SK-N-SH treated with all-trans-retinoic acid at 6 μM for 48 hours (cell line): ENCODE measurements at places on chromosomes 4 and X.

GRCh38 chrX:150303386-150304097 lies 59.6 kb upstream of the MAMLD1 start:
- ATAC-seq: no peak

- peak; percentile 85 for ATAC-seq
Observed at GRCh38 chr4:8537041-8537461, 43.1 kb upstream of the GPR78 start.

GRCh38 chrX:142663330-142664095 lies 362.2 kb upstream of the SPANXN4 start:
- ATAC-seq: no peak

DNA sequence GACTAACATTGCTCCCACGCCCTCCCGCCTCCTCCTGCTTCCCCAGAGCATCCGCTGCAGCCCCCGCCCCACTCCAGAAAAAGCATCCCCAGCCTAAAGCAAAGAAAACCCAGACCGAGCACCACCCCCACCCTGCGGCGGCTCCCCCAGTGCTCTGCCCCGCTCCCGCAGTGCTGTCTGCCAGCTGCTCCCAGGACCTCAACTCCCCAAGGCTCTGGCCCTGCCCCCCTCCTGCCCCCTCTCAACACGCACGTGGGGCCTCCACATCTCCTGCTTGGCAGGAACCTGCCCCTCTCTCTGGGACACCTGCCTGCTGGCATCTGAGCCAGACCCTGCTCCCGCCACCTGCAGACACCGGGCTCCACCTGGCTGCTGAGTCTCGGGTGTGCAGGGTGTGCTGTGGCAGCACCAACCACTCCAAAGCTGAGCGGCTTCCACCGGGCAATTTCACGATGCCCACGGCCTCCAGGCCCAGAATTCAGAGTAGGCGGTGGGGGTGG lies 79.4 kb downstream of the FAM53A start:
- ATAC-seq: peak; percentile 42

GRCh38 chr4:125572601-125573000 lies 257.8 kb downstream of the FAT4 start:
- ATAC-seq: no peak

DNA sequence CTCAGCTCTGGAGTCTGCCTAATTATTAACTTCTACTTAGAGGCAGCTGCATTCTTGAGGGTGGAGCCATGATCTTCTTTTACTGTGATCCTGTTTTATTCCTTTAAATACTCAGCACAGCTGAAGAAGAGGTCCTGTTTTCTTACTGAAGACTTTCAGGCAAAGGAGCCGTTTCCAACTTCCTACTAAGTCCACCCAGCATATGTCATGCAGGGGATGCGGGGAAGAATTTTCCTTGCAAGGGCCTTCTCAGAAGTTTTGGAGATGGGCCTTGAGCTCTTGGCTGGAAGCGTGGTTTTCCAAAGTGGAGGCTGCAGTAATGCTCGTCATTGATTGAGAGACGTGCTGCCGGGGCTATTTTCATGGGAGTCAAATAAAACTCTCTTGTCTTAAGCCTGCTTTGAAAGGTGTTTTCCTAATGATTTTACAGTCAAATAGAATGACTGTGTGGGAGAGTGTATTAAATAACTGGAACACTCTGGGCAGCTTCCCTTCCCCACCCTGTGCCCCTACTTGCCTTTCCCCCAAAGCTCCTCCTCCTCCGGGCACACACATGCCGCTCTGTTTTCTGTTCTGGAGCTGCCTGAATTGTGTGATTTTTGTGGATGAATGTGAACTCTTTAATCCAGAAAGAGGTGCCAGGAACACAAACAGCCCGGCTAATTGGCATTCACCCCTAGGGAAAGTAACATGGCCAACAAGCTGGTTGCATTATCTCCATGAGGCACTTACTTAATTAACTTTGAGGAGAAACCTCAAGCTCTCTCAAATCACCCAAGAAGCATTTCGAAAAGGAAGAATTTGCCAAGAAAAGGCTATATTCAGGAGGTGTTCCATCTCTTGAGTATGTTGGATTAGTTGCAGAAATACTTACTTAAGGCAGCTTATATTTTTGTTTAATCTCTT lies 28.1 kb downstream of the FGF2 start:
- peak; percentile 9; the same call in 1 of the 3 replicates for ATAC-seq

GRCh38 chr4:126766241-126766640 lies 866.5 kb upstream of the INTU start:
- no peak for ATAC-seq

DNA sequence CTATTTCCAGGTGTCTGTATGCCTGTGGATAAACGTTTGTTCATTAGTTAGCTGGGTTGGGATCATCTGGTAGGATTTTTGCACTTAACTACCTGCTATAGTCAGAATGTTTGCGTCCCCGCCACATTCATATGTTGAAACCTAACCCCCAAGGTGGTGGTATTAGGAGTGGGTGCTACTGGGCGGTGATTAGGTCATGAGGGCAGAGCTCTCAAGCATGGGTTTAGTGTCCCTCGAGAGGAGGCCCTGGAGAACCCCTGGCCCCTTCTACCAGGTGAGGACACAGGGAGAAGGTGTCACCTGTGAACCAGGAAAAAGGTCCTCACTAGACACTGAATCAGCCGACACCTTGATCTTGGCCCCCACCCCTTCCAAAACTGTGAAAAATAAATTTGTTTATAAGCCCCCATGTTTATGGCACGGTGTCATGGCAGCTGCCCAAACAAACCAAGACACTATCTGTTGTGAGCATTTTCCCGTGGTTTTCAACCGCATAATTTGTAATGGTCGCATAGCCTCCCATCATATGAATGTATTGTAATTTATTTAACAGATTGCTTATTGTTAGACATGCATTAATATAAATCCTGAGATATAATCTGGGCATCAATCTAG lies 92.7 kb upstream of the TRIM2 start:
- no peak for ATAC-seq

DNA sequence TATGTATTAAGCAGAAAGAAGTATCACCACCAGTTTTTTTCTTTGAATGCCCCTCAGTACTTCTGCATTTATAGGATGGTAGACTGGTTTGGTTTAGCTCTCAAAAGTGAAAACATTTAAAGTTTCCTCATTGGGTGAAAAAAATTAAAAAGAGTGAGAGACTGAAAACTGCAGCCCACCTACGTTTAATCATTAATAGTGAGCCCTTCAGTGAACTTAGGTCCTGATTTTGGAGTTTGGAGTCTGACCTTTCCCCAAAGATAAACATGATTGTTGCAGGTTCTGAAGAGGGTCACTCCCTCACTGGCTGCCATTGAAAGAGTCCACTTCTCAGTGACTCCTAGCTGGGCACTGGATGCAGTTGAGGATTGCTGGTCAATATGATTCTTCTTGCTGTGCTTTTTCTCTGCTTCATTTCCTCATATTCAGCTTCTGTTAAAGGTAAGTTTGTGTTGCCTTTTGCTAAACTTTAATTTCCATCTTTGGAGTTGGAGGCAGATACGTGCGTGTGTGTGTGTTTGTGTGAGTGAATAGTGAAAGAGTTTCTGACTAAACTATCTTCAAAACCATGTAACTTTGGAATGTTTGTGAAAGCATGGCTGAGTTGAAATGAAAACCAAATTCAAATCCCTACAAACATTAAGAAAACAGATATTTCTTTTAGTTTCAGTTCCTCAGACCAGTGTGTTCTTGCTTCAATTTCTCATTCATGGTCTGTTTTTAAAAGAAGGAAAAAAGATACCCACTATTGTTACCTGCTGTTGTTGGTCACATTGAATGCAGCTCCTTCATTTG lies at the start of gene MTTP:
Gene MTTP, plus strand, starts transcription at position 295 of the 795 bp plus-strand sequence. Its CDS starts 86 bp downstream, at position 381.
- ATAC-seq: no peak

DNA sequence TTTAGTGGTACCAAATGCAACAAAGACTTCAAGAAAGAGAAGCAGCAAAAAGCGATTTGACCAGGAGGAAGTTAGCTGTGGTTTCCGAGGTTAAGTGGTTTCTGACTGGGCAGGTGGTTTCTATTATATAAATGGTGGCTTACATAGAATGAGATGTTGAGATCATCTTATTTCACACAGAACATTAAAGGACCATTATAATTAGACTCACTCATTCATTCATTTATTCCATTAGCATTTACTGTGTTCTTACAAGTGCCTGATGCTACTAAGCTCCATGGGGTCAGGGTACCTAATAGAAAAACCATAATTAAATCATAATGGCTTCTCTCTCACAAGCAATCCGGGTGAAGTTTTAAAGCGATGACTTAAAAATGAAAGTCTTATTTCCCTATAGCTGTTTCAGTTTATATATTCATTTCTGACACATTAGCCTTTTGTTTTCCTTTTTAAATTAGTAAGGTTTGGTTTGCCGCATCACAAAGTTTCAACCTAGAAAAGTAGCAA lies 10.6 kb downstream of the TSPAN6 start:
- no peak for ATAC-seq

- ATAC-seq: no peak
Observed at GRCh38 chr4:103104886-103105285, 5.3 kb upstream of the BDH2 start.

GRCh38 chr4:162849937-162850336 lies 316.8 kb downstream of the NAF1 start:
- no peak for ATAC-seq

DNA sequence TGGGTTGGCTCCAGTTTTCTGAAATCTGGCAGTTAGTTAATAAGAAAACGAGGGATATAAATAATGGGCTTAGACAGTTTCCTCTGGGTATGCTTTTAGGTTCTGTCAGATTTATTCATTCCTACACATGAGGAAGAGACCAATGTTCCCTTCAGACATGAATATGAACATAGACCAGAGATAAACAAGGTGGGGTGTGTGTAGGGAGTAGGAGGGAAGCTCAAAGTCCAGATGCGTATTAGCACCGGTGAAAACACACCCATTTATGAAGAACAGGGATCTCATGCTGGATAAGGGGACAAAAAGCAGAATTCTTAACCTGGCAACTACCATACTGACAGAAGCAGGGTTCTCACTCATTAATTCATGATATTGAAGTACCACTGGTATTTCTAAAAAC lies 223.0 kb downstream of the SOWAHB start:
- ATAC-seq: no peak

DNA sequence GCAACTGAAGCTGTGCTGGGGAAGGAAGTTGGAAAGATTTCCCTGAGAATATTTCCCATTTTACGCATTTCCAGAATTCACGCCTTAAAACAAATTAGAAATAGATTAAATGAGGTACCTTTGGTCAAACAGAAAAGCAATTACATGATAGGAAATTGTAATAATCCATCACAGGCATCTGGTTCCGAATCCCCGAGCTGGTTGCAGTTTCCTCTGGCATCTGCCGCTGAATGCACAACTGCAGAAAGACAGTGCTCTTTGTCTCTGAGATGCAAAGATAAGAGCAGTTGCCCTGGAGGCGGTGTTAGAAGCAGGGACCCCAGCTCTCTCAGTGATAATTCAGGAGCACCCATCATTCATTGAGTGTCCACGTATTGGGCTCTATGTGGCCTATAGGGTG lies 224.4 kb downstream of the LDB2 start:
- no peak for ATAC-seq

DNA sequence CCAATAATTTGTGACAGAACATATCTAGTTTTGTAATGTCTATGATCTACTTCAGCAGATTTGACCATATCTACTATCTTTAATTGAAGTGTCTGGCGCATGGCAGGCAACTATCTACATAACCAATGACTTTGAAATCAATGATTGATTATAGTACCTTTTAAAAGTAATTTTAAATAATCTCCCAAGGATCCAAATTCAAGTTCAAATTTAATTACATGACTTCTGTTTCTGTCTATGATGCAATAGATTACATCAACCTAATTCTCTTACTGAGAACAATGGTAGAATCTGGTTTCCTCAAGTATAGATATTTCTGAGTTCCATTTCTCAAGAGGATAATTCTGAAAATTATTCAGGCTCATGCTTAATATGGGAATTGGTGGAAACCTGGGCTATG lies 177.4 kb upstream of the IL15 start:
- ATAC-seq: no peak

DNA sequence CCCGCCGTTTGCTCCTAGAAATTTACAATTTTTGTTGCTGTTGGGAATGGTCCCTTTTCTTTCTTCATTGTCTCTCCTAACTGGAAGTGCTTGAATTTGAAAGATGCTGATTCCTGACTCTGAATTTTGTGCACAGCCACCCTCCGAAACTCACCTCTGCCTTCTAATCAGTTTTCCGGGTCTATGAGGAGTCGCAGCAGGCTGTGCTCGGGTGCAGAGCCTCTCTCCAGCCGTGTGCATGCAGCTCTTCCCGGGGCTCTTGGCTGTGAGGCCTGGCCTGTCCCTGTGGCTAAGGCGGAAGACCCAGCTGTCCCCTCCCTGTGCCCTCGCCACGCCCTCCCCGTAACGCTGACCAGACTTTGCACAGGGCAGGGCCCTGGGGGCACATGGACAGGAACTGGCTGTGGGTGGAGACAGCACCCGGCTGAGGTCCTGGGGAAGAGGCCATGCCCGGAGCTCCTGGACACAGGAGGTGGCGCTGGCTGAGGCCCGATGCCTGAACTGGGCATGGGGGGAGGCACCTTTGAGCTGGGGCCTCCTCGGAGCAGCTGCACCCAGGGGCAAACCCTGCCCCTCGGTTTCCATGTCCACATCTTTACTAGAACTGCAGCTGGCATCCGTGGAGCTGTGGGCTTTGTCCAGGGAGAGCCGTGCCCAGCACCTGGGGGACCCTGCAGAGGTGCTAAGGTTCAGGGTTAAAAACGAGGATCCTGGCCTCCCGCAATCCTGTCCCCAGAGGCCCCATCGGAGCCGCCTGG lies 32.6 kb upstream of the SPON2 start:
- ATAC-seq: no peak; the same call in 2 of the 3 replicates

GRCh38 chr4:77593993-77594392 lies 11.6 kb upstream of the CXCL13 start:
- no peak for ATAC-seq

GRCh38 chrX:150544835-150545770 lies 23.3 kb upstream of the MTM1 start:
- ATAC-seq: no peak

DNA sequence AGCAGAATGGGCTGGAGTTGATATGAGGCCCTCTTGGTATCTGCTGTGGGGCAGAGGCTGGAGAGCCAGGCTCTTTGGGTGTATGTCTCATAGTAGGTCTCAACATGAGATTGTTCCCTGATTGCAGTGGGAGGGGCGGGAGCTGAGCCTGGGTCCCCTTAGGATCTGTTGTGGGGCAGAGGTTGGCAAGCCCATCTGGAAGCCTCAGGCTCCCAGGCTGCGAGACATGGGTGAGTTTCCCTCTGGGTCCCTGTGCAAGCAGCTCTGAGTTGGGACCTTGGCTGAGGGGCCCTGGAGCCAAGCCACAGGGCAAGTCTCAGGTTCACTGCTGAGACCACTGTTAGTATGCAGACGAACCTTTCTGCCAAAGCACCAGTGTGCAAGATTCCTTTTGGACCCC lies 201.9 kb downstream of the ARHGAP10 start:
- ATAC-seq: no peak

- peak; percentile 84 for ATAC-seq
Observed at GRCh38 chrX:152915541-152916241, 17.8 kb downstream of the ZNF185 start.

DNA sequence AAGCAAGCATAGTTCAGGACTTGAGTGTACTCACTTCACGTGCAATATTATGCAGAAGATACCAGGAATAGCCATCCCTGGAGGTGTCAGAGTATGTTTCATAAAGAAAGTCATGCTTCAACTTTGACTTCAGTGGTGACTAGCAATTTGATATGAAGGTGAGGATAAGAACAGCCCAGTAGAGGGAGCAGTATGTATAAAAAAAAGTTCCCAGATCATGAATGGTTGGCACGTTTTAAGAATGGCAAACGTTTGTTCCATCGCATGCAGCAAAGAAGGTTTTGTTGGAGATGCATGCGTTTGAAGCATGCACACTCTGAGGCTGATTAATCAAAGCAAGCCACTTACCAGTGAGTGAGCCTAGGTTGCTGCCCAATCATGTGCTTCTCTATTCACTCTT lies 33.5 kb upstream of the SLITRK4 start:
- ATAC-seq: no peak

GRCh38 chr4:154049457-154050181 lies 260.7 kb upstream of the SFRP2 start:
- ATAC-seq: peak; percentile 36; the same call in 1 of the 3 replicates

- ATAC-seq: no peak
Observed at GRCh38 chrX:14420841-14421240, 108.5 kb upstream of the GLRA2 start.
